ENCODE measurements at places on chromosomes 5 and 9.
A peak's percentile ranks its signal among the peaks of the same experiment; 100 is the strongest.

DNA sequence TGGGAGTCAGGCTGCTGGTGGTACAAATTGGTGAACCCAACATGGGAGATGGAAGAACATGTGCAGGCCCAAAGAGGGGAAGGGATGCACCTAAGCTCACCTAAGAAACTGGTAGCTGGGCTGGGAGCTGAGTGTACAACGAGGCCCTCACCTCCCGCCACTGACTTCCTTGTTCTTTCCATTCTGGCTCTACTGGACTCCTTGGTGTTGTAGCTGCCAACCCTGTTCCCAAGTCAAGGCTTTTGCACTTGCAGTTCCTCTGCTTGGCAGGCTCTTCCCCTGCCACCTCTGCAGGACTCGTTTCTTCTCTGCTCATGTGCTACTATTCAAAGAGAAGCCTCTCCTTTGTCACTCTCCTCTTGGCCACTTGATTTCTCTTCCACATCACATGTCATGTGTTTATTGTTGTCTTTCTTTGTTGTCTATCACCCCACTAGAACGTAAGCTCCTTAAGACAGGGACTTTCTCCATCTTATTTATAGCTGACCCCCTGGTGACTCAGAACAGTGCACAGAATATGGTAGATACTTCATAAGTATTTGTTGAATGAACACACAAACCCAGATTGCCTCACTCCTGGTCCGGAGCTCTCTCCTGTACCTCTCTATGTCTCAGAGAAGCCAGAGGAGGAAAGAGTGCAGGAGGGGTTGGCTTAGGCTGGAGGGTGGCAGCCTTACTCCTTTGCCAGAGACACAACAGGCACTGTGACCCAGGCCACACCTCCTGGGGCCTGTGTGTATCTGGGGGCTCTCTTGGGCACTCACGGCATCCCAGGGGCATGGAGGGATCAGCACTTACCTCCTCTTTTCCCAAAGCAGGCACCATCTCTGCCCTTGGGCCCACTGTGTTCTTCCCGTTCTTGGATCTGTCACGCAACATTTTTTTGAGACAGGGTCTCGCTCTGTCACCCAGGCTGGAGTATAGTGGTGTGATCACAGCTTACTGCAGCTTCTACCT is 5.2 kb upstream of the SPINK4 start:
- DNase-seq, result no peak

GRCh38 chr9:134413890-134414623 is 87.8 kb downstream of the RXRA start:
- peak; percentile 76 for DNase-seq

GRCh38 chr5:131760793-131761192 is 36.0 kb downstream of the FNIP1 start:
- DNase-seq, result no peak

DNA sequence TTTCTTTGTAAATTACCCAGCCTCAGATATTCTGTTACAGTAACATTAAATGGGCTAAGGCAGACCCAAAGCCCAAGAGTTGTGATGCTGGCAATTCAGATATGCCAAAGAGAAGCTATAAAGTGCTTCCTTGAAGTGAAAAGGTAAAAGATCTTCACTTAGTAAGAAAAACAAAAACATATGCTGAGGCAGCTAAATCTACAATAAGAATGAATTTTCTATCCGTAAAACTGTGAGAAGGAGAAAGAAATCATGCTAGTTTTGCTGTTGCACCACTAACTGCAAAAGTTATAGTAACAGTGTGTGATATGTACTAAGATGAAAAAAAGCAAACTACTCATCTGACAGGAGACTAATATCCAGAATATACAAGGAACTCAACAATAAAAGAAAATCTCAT is 39.9 kb downstream of the FAM114A2 start:
- no peak for DNase-seq

- no peak for DNase-seq
Measured at GRCh38 chr9:98442114-98442513, 186.7 kb upstream of the TBC1D2 start.

DNA sequence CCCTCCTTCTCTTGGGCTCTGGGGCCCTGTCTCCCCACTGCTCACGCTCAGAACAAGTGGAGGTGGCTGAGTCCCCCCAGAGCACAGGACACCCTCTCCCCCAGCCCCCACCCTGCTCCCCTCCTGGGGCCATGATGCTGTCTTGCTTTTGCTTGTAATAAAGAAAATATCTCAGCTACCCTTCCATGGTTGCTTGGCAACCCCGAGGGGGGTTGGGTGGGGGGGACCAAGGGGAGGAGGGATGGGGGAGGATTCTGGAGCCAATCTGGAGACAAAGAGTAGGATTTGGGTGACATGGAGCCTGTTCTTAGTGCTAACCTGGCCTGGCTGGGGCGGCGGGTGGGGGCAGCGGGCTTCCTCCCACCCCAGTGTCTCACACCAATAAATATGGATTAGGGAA is 16.1 kb upstream of the CERCAM start:
- no peak for DNase-seq

DNA sequence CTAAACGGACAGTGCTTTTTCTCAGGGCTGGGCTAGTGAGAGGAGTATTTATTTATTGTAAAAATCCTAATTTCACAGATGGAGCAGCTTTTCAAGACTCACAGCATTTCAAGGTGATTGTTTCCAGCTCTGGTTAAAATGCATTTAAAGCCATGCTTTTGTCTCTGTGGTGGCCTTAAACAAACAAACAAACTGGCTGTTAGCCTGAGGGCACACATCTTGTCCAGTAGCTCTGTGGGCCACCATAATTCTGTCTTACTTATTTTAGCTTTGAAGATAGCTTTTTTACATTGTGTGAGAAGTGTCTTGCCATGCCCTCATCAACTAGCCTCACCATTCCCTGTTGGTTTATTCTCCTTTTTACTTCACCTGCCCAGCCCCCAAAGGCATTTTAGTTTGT is 218.2 kb downstream of the PSAT1 start:
- no peak for DNase-seq

DNA sequence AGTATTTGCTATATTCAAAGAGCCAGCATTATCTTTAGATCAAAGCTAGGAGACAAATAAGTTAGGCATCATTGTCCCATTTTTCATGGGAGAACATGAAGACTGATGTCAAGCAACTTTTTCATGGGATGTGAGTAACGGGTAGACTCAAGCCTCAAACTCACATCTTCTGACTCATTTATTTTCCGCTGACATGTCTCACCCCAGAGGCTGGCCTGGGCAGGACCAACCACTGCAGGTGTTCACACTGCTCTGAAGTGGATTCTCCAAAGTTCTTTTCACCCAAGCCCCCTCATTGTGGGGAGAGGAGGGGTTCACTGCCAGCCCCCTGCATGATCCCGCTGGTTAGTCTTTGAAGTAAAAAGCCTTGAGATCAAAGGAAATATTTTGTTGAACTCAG is 34.9 kb upstream of the BASP1 start:
- no peak for DNase-seq

DNA sequence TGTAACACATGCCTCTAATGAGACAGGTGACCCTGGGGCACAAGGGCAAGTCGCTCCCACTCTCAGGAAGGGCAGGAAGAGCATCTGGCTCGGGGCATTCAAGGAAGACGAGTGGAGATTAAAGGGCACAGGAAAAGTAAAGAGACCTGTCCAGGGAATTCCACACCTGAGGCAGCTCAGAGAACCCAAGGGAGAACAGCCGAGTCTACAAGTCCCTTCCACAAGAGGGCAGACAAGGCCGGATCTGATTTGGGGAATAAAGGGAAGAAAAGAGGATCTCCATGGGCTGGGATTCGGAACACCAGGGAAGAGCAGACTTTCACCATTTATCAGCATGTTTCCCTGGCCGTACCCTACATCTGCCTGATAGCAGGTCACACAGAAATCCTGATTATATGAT is 28.1 kb downstream of the GPX3 start:
- DNase-seq, result no peak

DNA sequence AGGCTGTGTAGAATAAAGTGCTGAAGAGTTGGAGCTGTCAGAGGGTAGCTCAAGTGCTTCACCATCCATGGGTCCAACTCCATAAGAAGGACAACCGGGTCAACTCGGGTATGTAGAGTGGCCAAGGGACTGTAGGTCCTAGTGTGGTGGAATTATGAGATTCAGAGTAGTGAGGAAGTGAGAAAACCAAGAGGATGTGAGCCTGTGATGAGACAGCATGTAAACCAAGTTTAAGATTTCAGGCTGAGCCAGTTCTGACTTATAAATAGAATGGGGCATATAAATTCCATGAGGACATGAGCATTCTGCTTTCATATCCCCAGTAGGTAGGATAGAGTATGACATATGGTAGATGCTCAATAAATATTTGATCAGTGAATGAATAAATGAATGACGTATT is 96.3 kb downstream of the CFAP95 start:
- DNase-seq, result no peak

- DNase-seq, result no peak
Measured at GRCh38 chr5:123014689-123015088, 21.8 kb downstream of the PPIC start.

GRCh38 chr9:13412331-13412730 is 132.8 kb upstream of the MPDZ start:
- DNase-seq, result no peak

DNA sequence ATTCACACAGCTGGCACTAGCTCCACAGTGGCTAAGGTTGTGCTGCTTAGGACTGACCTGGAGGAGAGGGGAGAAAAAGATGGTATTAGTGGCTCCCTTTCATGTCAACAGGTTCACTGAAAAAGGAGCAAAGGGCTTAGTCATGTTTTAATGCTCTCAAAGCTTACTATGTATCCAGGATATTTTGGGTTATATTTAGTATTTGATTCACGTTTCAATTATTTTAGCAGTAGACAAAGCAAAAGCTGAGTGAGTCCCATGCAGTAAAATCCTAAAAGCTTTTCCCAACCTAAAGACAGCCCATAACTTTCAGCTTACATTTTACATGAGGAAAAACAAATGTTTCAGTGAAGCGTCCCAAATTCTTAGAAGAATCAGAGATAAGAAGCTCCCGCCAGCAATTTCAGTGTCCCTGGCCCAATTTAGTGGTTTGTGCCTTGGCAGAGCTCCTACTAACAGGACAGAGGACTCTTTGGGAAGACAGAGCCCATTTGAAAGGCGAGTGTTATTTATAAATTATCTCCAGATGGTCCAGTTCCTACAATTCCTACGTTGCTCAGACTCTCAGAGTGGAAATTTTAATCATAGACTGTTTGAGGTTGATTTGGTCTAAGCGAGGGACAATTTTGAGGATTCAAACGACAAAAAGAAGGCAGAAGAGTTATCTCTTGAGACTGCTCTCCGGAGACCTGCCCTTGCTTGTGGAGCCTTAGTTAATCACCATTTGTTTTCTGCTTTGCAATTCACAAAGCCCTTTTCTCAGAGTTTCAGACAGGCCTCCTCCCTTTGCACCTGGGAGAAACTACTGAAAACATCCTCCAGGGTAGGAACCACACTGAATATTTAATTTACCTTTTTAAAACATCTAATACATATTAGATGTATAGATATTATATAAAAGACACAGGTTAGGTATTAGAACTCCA is 225.0 kb upstream of the ANKRD55 start:
- no peak for DNase-seq

- no peak for DNase-seq
Measured at GRCh38 chr5:32100691-32101302, 73.3 kb downstream of the GOLPH3 start.

DNA sequence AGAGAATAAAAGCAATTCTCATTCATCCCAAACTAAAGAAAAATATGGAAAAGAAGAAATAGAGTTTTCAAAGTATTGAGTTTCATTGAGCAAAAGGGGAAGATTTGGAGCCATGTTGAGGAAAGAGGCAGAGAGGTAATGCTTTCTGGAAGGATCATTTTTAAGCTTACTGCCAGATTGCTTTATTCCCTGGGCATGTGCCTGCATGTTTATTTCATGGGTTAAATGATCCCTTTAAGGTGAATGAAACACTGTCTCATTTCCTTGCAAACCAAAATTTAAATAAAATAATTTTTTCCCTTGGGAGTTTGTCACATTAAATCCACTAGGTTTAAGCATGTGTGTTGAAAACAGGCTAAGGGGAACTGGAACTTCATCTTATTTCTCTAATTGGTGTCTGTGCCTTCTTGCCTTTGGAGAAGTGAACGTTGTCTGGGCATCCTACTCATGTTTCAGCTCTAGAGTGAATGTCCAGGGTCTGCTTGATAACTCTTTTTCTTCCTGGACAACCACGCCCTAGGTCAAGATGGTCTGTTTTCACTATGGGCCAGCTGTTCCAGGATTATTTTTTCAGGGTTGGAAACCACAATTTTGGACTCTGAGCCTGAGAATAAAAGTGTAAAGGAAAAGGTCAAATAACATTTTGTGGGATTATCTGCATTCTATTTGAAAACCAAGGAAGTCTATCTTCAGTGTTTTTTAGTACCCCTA is 114.1 kb upstream of the ELL2 start:
- no peak for DNase-seq

- no peak for DNase-seq
Measured at GRCh38 chr9:115992834-115993233, 160.8 kb upstream of the PAPPA start.

DNA sequence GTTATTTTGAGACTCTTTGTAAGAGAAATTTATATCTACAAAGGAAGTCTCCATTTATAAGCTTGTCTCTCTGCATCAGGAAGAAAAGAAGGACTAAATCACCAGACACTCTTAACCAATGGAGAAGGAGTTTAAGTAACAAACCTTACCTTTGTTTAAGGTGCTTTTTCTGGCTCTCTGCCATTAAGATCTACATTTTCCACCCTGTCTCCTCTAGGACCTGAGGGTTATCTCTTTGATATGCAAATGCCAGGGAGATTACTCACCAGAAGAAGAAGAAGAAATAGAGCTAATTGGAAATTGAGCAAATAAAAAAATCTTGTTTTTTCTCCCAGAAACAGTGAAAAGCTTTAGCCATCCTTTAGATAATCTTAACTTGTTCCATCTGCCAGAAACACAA is 60.9 kb downstream of the CDKN2A start:
- DNase-seq, result no peak

GRCh38 chr5:6686501-6686900 is 26.7 kb upstream of the TENT4A start:
- no peak for DNase-seq

GRCh38 chr5:4348423-4348822 is 752.8 kb downstream of the IRX1 start:
- DNase-seq, result no peak

GRCh38 chr5:90289837-90290236 is 119.7 kb downstream of the CETN3 start:
- DNase-seq, result no peak

GRCh38 chr5:65128226-65128625 is 353.5 kb downstream of the ADAMTS6 start:
- no peak for DNase-seq

DNA sequence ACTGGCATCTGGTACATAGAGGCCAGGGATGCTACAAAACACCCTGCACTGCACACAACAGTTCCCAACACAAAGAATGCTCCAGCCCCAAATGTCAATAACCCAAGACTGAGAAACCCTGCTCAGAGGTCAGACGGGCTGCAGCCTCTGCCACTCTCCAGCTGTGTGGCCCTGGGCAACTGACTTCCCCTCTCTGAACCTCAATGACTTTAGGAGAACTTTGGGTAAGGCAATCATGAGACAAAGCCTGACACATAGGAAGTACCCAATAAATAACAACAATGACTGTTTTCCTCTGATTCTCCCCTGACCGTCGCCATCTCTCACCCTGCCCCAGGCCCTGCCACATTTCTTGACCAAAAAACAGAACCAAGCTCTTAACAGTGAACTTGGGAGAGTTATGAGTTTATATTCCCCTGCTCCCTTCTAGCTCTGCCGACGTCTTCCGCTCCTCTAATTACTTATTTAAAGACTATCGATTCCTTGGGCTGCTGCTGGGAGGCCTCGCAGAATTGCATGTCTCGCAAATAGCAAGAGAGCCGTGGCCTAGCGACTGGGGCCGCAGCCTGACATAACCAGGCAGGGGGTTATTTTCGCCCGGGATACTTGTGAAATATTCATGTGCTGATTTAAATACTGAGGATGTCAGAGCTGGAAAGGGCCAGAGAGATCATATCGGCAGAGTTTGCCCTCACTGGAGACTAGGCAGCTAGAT is 24.5 kb upstream of the CRB2 start:
- no peak for DNase-seq

- no peak for DNase-seq
Measured at GRCh38 chr9:137112564-137113384, 1.8 kb downstream of the DPP7 start.

Measured in Caki2 (cell line).